Activated CD4-positive, CD25-positive, alpha-beta regulatory T cell treated with anti-CD3 and anti-CD28 coated beads, Interleukin-2, amount 50 U/mL, for 24 hours (primary cell): ENCODE measurements at places on chromosomes 6 and 20.

DNA sequence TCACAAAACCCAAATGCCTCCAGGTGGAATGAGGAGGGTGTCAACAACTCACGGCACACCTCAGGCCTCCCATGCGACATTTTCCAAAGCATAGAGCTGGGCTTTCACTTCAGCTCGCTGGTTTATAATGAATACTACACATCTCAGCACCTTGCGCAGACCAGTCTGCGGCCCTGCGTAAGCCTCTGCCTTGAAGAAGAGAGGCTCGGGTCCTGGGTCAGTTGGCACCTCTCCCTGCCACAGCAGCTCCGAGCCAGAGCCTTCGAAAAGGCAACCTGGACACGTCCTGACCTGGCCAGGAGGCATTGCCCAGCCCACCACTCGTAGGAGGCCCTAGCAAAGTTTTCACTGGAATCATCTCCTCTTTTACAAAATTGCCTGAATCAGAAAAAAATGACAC lies 183.0 kb upstream of the AFDN start:
- no peak for ATAC-seq

GRCh38 chr6:165674155-165675029 lies 11.4 kb upstream of the PDE10A start:
- no peak for ATAC-seq

GRCh38 chr6:119337252-119337651 lies 12.3 kb downstream of the MAN1A1 start:
- no peak for ATAC-seq

GRCh38 chr6:115456848-115457247 lies 603.8 kb downstream of the FRK start:
- ATAC-seq, result no peak

GRCh38 chr6:154874773-154875592 lies 120.1 kb upstream of the TIAM2 start:
- no peak for ATAC-seq

- no peak for ATAC-seq
These were observed 203.7 kb downstream of the TBX18 start for GRCh38 chr6:84560436-84561390.
